ENCODE measurements at places on chromosomes 1 and 21.
A peak's percentile ranks its signal among the peaks of the same experiment; 100 is the strongest.

DNA sequence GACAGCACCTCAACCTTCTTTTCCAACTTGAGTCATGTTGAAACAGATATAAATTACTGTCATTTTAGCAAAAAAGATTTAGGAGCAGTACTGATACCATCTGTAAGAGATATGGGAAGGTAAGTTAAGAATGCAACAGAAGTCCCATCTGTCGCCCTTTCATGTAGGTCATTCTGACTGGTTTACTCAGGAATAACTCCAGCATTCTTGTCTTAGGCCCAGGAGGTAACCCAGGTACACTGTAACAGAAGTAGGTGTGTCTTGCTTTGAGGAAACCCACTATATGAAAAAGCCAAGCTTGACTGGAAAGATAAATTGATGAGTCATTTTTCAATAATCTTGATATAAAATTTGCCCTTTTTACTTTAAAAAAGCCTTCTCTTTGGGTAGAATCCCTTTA lies 35.4 kb downstream of the PGM1 start:
- no peak for DNase-seq

GRCh38 chr1:10682449-10683309 lies 113.8 kb downstream of the CASZ1 start:
- no peak for DNase-seq

- DNase-seq: no peak
Measured at GRCh38 chr1:226370144-226370923, 37.6 kb downstream of the PARP1 start.

DNA sequence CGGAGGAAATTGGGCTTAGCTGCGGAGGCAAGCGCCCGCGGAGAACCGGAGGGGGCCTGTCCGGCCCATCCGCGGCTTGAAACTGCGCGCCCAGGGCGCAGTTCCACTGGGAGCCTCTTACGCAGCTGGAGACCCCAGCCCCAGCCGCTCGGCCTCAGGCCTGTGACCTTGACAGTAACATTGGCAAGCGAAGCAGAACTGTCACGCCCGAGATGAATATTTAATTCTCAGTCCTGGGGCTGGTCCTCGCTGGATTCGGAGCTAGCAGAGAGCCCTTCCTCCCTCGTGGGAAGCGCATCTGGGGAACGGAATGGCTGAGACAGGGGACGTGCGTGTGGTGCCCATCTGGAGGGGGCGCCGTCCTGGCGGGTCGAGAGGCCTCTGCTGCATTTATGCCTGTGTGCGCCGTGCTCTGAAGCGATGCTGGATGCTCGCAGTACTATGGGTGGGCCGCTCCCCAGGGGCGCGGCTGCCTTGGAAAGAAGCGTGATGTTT lies 928 bp downstream of the SLC6A17 start:
- DNase-seq: no peak

- peak; percentile 53 for DNase-seq
Measured at GRCh38 chr1:244796719-244797406, 38.6 kb upstream of the COX20 start.

- no peak for DNase-seq
Measured at GRCh38 chr1:227940791-227941241, 6.9 kb downstream of the WNT9A start.

Measured in CD4-positive, alpha-beta T cell treated with Interleukin-4 for 4 hours (primary cell).